Stimulated activated CD4-positive, alpha-beta T cell treated with anti-CD3 and anti-CD28 coated beads, Interleukin-4, amount 100 ng/mL, for 48 hours (primary cell): ENCODE measurements at places on chromosomes 1 and 21.

DNA sequence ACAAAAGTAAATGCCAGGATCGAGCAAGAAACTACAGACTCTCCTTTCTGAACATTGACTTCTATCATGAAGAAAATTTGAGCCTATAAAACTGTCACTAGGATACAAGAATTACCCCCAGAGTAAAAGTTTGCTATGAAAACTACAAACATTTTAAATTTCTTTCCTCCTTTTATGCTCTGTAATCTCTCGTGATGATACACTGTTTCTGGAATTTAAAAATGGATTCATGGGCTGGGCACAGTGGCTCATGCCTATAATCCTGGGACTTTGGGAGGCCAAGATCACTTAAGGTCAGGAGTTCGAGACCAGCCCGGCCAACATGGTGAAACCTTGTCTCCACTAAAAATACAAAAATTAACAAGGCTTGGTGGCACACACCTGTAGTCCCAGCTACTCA lies 181.3 kb downstream of the ZNF281 start:
- no peak for DNase-seq

DNA sequence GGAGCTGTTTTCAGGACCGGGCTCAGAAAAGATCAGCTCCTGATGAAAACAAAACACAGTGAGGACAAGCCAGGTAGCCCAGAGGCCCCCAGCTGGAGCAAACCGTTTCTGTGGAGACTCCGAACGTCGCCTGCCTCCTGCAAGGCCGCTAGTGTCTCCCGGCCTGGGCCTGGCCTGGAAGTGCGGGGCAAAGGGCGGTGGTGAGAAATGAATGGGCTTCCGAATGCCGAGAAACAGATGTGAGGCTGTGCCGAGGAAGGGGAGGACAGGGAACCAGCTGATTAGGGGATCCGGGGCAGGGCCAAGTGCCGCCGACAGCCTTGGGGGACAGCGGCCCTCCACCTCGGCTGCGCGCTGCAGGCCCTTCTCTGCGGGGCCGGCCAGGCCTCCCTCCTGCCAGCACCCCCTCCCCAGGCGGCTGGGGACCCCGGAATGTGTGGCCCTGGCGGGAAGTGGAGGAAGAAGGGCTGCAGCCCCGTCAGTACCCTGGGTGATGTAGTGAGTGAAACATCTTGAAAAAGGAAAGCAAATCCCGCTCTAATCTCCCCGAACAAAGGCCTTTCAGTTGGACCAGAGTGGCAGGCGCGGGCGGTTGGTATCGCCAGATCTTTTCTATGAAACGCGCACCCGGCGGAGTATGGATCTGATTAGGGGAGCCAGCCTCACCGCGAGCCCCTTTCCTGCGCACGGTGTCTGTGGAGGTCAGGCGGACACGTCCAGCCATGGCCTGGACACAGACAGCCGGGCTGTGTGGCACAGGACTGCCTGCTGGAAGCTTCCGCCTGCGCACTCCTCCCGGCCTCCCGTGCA lies 52.6 kb downstream of the PRDM16 start:
- DNase-seq = no peak

- DNase-seq = no peak
Observed at GRCh38 chr1:33150522-33150921, 31.3 kb downstream of the TRIM62 start.

DNA sequence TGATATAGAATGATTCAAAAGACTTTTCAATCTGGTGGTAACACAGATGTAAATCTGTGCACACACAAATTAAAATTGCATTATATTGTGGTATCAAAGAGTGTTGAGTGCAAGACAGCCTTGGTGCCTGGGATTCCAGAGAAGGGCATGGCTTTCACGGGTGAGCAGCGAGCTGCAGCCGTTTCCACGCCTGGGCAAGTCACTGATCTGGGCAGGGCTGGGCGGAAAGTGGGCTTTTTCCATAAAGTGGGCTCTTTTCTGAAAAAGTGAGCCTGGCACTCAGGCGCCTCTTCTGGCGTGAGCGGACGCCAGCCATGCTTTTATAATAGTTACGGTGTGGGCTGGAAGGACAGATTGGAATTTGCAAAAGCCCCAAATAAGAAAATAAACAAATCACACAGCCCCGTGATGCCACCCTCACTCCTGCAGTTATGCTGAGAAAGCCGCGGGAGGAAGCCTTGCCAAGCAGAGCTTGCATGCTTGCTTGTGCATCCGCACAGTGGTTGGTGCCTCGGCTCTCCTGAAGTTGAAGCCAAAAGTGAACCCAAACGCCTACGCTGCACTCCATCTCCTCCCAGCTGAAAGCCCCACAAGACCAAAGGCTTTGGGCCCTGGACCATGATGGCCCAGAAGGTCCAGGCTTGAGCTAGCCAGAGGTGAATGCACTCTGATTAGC lies 7.1 kb upstream of the C1orf115 start:
- DNase-seq = no peak

DNA sequence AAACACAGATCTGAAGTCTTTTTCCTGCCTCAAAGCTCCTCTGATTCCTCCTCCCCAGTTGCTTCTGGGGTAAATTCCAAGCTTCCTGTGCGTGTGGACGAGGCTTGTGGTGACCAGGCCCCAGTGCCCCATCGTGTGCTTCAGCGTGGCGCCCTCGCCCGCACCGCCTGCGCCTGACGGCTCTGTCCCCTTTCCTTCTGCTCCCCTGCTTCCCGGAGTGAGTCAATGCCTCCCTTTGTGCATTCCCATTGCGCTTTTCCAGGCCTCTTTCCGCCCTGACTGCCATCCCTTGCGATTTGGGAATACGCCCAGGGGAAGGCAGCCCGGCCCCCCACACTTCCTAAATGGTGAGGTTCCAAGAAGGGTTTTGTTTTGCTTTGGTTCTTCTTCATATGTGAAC lies 36.3 kb downstream of the FAAP20 start:
- DNase-seq = no peak

GRCh38 chr1:201346337-201346939 lies 31.0 kb downstream of the TNNT2 start:
- no peak for DNase-seq

GRCh38 chr1:230105245-230105753 lies 38.3 kb downstream of the GALNT2 start:
- no peak for DNase-seq
